ENCODE measurements at places on chromosomes 3 and 15.
A peak's percentile ranks its signal among the peaks of the same experiment; 100 is the strongest.

DNA sequence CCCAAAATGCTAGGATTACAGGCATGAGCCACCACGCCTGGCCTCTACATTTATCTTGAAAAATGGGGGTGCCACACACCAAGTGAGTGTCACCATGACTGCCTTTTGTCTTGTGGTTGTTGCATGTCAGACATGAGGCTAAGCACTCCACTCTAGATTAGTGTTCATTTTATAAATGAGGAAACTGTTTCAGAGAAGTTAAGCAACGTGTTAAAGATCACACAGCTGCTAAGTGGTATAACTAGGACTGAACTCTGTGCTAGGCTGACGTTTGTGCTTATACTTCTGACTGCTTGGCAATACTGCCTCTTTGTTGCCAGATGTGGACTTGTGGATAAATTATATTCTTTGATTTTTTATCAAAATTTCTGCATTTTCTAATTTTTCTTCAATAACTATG, 50.8 kb upstream of the SMAD6 start:
- no peak for DNase-seq
- H3K4me1 ChIP-seq = peaks cover 64% of the 10 kb centered on the region
- H3K4me3 ChIP-seq = no peak overlapping the region
- no peaks in the 10 kb centered on the region for H3K36me3 ChIP-seq
- no peak overlapping the region for H3K27ac ChIP-seq

DNA sequence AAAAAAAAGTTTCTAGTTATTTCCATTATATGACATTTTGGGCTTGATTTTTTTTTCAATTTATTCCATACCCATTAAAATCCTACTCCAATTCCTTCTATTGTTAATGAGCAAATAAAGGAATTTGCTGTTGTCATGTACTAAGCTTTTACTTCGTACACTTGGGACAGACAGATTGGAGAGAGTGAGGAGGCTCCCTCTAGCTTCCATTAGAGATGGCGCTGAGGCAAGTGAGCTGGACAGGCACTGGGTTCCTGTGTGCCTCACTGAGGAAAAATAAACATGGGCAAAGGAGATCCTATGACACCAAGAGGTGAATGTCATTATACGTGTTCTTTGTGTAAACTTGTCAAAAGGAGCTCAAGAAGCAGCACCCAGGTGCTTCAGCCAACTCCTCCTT, 441.1 kb upstream of the MDFIC2 start:
- no peaks in the 10 kb centered on the region for H3K36me3 ChIP-seq
- H3K4me1 ChIP-seq = peaks cover 4% of the 10 kb centered on the region
- no peak for DNase-seq
- H3K27ac ChIP-seq = no peak overlapping the region

DNA sequence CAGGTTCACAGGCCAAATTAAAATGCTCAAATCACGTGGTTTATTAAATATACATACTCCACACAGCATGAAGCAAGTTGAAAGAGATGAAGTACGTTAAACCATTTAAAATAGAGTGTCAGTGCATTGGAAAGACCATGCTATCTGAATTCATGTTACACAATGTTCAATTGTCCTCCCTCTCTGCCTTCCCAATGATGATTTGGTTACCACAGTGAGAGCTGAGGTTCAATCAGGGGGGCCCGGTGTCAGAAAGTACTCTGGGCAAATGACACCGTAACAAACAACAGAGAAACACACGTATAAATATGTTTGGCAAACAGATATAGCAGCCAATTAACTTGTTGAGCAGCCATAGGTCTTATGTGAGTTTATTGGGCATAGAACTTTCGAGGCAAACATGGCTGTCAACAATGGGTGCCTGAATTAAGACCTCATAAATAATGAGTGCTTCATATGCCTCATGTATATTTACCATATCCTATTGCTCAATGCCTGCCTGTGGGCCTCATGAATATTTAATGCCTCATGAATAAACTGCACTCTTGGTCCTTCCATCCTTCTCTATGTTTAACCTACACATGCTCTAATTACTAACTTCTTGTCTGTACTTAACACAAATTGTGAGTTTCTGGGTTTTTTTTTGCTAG, 641.5 kb downstream of the PLOD2 start:
- H3K27ac ChIP-seq = no peak overlapping the region
- no peak for DNase-seq
- H3K4me1 ChIP-seq = no peaks in the 10 kb centered on the region
- no peak overlapping the region for H3K4me3 ChIP-seq
- no peaks in the 10 kb centered on the region for H3K27me3 ChIP-seq
- no peaks in the 10 kb centered on the region for H3K36me3 ChIP-seq

GRCh38 chr15:63553388-63553791, 43.8 kb upstream of the FBXL22 start:
- DNase-seq = no peak
- peaks cover 36% of the 10 kb centered on the region for H3K4me1 ChIP-seq
- H3K36me3 ChIP-seq = peaks cover 49% of the 10 kb centered on the region
- peak overlapping the region; percentile 84 for H3K27ac ChIP-seq
- H3K4me3 ChIP-seq = no peak overlapping the region

- H3K4me1 ChIP-seq = no peaks in the 10 kb centered on the region
- H3K36me3 ChIP-seq = no peaks in the 10 kb centered on the region
- no peak for DNase-seq
These were observed 194.6 kb downstream of the ADAMTSL3 start for GRCh38 chr15:83848315-83849050.

- DNase-seq = no peak
- H3K36me3 ChIP-seq = no peaks in the 10 kb centered on the region
- H3K27ac ChIP-seq = no peak overlapping the region
- H3K4me1 ChIP-seq = no peaks in the 10 kb centered on the region
- H3K4me3 ChIP-seq = no peak overlapping the region
These were observed 75.4 kb downstream of the C3orf85 start for GRCh38 chr3:109211941-109212340.

DNA sequence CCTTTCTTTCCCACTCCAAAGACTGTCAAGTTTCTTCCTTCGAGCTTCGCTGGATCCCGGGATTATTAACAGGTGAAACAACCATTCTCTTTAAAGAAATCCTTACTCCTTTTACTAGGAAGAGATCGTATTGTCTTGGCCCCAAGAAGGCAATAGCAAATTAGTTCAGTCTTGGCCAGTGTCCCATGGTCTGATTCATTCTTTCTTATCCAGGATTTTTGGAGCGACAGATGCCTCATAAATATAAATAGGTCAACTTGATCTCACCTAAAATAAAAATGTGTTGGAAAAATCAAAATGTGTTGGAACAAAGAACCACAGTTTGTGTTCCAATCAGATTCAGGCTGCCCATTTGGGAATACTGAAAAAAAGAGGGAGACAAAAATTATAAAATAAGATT, 140.1 kb upstream of the TMEM108 start:
- peaks cover 2% of the 10 kb centered on the region for H3K27me3 ChIP-seq
- no peak overlapping the region for H3K4me3 ChIP-seq
- no peak overlapping the region for H3K27ac ChIP-seq
- H3K36me3 ChIP-seq = no peaks in the 10 kb centered on the region
- no peak for DNase-seq
- no peaks in the 10 kb centered on the region for H3K4me1 ChIP-seq

DNA sequence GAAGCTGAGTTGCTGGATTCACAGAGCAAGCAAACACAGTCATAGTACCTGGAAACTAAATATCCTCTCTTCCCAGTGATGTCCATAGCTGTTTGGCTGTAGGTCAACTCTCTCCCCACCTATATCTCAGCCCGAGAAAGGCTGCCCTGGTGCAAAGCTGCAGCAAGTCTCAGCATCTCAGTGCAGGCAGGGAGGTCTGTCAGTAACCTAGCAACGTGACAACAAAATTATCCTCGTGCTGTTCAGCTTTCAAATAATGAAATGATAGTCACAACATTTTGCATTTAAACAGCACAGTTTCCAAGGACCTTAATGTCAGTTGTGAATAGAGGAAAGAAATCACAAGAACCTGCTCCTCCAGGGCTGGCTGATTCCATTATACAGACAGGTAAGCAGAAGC, 83.6 kb downstream of the CHST2 start:
- H3K4me3 ChIP-seq = no peak overlapping the region
- no peak for DNase-seq
- H3K36me3 ChIP-seq = peaks cover 8% of the 10 kb centered on the region
- peaks cover 35% of the 10 kb centered on the region for H3K4me1 ChIP-seq

- peaks cover 17% of the 10 kb centered on the region for H3K27me3 ChIP-seq
- peaks cover 47% of the 10 kb centered on the region for H3K4me1 ChIP-seq
- no peak for DNase-seq
- H3K4me3 ChIP-seq = peak overlapping the region; percentile 61
- H3K36me3 ChIP-seq = no peaks in the 10 kb centered on the region
- H3K27ac ChIP-seq = no peak overlapping the region
These were observed 60.7 kb downstream of the ZNF621 start for GRCh38 chr3:40585381-40586016.

DNA sequence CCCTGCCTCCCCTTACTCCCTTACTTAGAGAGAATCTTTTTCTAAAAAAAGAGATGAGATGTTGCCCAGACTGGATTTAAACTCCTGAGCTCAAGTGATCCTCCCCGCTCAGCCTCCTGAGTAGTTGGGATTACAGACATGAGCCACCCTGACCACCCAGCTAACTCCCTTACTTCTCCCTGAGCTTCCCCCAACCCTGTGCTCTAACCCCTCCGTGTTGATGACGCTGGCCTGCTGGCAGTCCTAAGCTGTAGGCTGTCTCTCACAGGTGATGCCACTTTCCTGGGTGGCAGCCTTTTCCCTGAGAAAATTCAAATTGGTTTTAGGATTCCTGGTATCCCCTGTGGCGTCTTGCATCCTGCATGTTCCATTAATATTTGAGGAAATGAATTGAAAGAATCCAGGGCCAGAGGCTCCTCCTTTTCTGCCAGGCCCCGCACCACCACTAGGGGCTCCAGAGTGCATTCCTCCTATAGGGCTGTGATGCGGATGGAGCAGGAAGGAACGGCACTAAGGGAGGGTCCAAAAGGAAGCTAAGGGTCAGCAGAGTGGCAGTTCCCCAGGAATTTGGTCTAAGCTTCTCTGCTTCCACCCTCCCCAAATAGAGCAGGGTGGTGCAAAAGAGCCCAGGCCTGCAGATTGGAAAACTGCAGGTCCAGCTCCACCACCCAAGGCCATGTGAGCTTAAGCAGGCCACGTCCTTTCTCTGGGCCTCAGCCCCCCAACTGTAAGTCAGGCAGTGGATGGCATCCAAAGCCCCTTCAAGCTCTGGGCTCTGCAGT, 101.1 kb downstream of the DAPK2 start:
- H3K27me3 ChIP-seq = peaks cover 16% of the 10 kb centered on the region
- no peak overlapping the region for H3K27ac ChIP-seq
- DNase-seq = peak; percentile 77
- no peaks in the 10 kb centered on the region for H3K36me3 ChIP-seq
- no peak overlapping the region for H3K4me3 ChIP-seq

DNA sequence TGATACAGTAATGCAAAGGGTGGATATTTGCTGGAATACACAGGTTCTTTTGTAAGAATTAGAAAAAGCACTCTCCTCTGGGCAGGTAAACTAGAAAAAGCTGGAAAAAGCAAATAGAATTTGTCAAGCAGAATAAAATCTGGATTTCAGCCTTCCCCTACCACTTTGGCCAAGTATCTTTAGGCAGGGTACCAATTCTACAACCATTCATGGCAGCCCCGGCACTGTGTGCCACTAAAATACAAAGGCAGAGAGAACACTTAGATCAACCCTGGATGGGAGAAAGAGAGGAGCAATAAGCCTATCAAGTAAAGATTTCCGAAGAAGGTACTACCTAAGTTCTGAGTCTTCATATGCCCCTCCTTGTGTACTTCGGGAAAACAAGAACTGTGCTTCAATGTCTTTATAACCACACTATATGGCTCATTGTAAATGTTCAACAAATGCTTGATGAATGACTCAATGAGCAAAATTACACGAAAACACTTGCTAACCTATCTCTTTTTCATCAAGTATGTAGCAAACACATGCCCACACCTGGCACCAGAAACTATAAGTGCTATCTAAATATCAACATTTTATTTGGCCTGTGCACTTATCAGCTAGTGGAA, 20.8 kb downstream of the STAG1 start:
- no peak for DNase-seq
- H3K4me3 ChIP-seq = no peak overlapping the region
- no peaks in the 10 kb centered on the region for H3K27me3 ChIP-seq
- peaks cover 19% of the 10 kb centered on the region for H3K36me3 ChIP-seq

- no peak overlapping the region for H3K4me3 ChIP-seq
- peaks cover 42% of the 10 kb centered on the region for H3K4me1 ChIP-seq
- DNase-seq = no peak
- H3K27me3 ChIP-seq = peaks cover 4% of the 10 kb centered on the region
- no peak overlapping the region for H3K27ac ChIP-seq
- H3K36me3 ChIP-seq = peaks cover 8% of the 10 kb centered on the region
These were observed 86.3 kb downstream of the PPCDC start for GRCh38 chr15:75109736-75110130.

- H3K36me3 ChIP-seq = peaks cover 12% of the 10 kb centered on the region
- peaks cover 92% of the 10 kb centered on the region for H3K4me1 ChIP-seq
- no peak for DNase-seq
- H3K27ac ChIP-seq = peak overlapping the region; percentile 93
These were observed 34.9 kb downstream of the RNU5B-1 start for GRCh38 chr15:65339416-65339815.

GRCh38 chr15:53080484-53080883, 290.3 kb upstream of the ONECUT1 start:
- no peaks in the 10 kb centered on the region for H3K4me1 ChIP-seq
- no peak overlapping the region for H3K27ac ChIP-seq
- H3K4me3 ChIP-seq = no peak overlapping the region
- no peak for DNase-seq
- H3K27me3 ChIP-seq = peaks cover 5% of the 10 kb centered on the region
- no peaks in the 10 kb centered on the region for H3K36me3 ChIP-seq

- peaks cover 55% of the 10 kb centered on the region for H3K4me1 ChIP-seq
- no peak for DNase-seq
- H3K27me3 ChIP-seq = peaks cover 8% of the 10 kb centered on the region
- no peak overlapping the region for H3K4me3 ChIP-seq
- H3K36me3 ChIP-seq = no peaks in the 10 kb centered on the region
These were observed 230.5 kb upstream of the PROK2 start for GRCh38 chr3:72015463-72015862.

DNA sequence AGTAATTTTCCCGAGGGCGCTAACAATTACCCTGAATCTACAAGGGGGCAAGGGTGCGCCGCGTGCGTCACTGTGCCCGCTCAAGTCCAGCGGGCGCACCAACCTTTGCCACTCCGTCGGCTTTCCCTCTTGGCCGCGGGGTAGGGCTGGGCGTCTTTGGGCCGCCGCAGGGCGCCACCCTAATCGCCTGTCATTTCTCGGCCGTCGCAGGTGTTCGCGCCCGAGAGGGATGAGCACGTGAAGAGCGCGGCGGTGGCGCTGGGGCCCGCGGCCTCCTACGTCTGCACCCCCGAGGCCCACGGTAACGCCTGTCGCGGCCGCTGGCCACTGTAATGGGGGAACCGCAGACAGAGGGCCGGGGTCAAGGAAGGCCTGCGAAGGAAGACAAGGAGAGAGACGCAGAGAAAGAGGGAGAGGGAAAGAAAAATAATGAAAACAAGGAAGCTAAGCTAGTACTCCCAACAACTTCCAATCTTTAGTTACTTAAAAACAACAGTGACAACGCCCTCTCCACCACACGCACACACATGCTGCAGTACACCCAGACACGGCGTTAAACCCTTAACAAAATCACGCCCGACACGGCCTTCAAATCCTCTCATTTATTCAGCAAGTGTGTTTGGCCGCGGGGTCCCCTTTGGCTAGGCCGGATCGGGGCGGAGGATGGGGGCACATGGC, 3.8 kb downstream of the SKOR1 start:
- H3K36me3 ChIP-seq = no peaks in the 10 kb centered on the region
- no peak for DNase-seq
- H3K4me1 ChIP-seq = peaks cover 63% of the 10 kb centered on the region
- H3K27me3 ChIP-seq = peaks cover 90% of the 10 kb centered on the region
- peak overlapping the region; percentile 75 for H3K4me3 ChIP-seq

Data from nephron progenitor cell (in vitro differentiated cells).